ENCODE measurements at places on chromosomes 3 and 15.
A peak's percentile ranks its signal among the peaks of the same experiment; 100 is the strongest.

DNA sequence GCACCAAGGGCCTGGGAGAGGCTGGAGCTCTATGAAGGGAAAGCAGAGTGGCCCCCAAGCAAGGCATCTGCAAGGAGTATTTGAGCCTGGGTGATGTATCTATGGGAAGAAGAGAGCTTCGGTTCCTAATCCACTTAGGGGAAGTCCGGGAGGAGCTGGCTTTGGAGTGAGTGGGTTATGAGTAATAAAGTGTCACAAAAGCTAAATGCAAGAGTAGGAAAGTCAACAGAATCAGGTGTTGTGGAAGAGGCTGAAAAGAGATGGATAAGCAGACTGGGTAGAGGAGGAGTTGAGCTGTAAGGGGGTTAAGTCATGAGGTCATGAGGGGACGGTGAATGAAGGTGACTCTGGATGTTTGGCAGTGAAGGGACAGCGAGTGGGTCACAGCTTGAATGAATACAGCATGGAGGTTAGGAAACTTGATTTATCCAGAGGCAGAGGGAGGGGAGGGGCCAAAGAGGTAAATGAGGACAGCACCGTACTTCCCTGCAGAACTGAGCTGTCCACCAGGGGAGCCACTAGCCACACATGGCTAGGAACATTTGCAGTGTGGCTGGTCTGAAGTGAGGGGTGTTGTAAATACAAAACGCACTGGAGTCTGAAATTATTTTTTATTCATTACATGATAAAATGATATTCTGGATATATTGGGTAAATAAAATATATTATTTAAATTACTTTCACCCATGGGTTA is 83.3 kb downstream of the ADCY5 start:
- no peak for DNase-seq

- DNase-seq: no peak
Measured at GRCh38 chr3:35505181-35505580, 134.1 kb upstream of the ARPP21 start.

DNA sequence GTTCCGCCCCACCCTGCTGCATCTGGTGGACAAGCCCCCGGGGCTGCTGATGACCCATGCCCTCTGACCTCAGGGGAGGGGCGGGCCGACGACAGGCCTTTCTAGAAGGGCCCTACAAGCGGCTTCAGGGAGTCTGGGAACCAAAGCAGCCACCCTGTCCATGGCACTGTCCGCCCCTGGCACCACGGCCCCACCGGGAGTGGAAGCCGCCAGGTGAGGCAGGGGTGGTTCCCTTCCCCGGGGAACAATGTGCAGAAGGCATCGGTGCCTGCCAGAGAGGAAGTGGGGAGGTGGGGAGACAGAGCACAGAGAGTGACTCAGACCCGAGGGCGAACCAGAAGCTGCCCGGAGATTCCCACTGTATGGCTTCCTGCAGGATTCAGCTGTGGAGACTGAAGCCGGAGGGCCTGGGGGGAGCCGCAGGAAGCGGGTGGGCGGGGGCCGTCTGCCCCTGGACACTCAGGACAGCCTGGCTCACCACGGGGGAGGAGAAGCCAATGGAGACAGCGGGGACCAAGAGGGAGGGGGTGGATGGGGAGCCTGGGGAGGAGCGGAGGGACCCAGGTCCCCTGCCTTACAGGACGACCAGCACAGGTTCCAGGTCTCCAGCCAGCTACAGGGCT is 134.0 kb downstream of the TPRA1 start:
- DNase-seq: peak; percentile 34

- peak; percentile 22 for DNase-seq
Measured at GRCh38 chr3:154430014-154430413, at the start of gene GPR149. GPR149 (minus strand) TSS chr3:154430190; CDS start chr3:154429615, 575 bp downstream.

DNA sequence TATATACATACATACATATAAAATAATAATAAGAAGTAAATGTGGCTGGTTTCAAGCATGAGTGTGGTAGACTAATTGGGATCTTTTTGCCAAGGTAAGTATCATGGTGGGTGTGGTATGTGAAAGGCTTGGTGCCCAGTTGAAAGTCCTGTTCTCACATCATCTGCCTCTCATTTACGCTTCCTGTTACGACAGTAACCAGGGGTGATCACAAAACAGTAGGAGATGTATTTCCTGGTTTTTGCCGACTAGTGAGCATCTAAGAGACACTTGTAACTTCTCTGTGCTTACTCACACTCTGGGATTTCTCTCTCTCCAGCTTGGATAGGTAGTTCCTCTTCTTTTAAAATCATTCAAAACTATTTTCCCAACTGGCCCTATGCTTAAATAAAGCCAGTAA is 1028.3 kb upstream of the NR2F2 start:
- no peak for DNase-seq

- peak; percentile 73 for DNase-seq
Measured at GRCh38 chr3:169026543-169027182, 636.8 kb downstream of the MECOM start.

All from non-pigmented ciliary epithelial cell (primary cell).